ENCODE measurements at places on chromosomes 5 and 9.

DNA sequence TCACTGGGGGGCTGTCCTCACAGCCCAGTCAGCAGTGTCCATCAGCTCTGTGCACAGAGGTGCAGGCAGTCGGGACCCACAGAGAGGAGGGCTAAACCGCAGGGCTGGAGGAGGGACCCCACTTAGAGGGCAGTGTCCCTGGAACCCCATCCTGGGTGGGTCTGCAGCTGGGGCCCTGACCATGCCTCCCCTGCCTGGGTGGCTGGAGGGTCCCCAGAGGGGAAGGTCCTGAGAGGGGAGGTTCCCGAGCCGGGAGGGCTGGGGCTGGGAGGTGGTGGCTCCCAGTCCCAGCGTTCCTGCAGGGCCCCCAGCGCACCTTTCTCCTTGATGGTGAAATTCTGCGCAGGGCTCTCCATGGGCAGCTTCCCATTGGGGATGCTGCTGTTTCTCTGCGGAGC lies 32.7 kb downstream of the EXOC3 start:
- no peak for DNase-seq

DNA sequence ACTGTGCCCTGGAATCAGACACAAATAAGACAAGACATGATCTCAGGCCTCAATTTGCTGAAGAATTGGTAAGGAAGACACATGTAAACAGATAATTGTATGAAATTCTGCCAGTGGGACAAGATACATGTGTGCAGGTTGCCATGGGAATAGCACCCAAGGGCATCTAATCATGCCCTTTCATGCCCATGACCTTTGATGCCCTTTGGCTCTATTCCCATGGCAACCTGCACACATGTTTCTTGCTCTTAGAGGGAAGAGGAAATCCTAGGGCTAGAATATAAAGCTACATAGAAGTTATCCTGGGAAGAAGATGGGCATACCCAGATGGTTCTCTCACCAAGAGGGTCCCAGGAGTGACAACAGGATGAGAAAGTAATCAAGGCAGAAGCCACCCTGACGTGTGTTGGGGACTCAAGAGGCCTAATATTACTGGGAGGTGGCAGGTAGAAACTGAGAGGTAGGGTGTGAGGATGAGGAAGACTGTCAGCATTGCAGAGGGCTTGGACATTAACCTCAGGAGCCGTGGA lies 34.4 kb downstream of the P4HA2 start:
- no peak for DNase-seq

GRCh38 chr9:81827616-81828296 lies 100.5 kb upstream of the SPATA31D4 start:
- DNase-seq, result no peak

- DNase-seq, result no peak
Observed at GRCh38 chr5:160311491-160312133, 752 bp downstream of the CCNJL start.

Data from AG04449 (cell line).